ENCODE measurements at places on chromosomes 2 and 18.

DNA sequence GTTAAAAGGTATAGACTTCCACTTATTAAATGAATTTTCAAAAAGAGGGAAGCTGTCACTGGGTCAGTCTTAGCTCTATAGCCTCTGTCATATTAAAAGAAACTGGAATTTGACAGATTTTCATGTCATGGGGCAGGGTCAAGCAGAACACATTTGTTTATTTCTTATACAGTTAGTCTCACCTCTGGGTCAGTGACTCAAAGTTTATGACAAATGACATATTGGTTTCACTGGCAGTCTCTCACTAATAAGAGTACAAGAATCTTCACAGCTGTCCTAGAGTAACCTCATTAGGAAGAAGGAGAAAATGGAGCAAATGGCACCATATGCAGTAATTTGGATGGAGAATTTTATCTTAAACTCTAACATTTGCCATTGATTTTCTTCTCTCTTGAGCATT, 63.2 kb downstream of the MBD2 start:
- DNase-seq = no peak

GRCh38 chr2:64990876-64991275, 1.7 kb downstream of the SLC1A4 start:
- no peak for DNase-seq

DNA sequence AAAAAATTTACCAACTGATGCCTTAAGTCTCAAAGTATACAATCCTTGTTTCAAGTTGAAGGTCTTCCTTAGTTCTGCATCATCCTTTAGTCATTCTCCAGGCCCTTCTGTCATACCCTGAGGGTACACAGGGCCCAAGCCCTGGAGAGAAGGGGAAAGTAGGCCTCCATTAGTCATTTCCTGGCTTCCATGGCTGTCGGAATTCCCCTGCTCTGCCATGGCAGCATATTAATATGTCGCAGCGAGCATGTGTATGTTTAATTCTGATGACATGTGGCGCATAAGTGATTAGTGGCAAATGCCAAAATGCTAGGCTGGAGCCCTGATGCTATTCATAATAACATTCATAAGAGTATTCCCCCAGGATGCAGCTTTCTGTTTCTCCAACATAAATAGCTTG, 22.1 kb downstream of the GPR39 start:
- DNase-seq = no peak

GRCh38 chr2:72926811-72927465, 9.6 kb downstream of the EMX1 start:
- DNase-seq = no peak

DNA sequence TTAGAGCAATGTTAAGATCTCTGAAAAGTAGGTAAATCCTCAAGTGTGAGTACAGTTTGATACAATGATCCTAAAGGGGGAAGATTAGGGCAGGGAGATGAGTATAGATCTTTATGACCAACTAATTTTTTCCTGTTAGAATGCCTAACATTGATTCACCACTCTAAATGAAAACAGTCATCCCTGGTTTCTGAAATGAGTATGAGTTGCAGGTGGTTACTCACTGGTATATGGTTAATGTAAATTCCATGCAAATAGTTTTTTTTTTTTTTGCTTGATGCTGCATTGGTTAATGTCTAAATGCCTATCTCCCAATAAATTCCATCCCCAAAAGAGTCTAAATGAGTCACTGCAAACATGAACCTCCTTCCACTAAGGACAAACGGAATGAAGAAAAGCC, 55.0 kb upstream of the SERPINB2 start:
- no peak for DNase-seq

- DNase-seq = no peak
These were observed 302.4 kb upstream of the CXCR4 start for GRCh38 chr2:136420346-136420745.

All from NCI-H1105 treated with DMSO at 0.1 percent for 48 hours (cell line).